Endothelial cell of umbilical vein (primary cell): ENCODE measurements at places on chromosomes 6 and 20. TPM values are rescaled to one million over a fixed set of nuclear protein-coding genes. Genes with fewer than 3 reads are reported as not detected.

- no peaks in the 10 kb centered on the region for H3K27me3 ChIP-seq
- no peak overlapping the region for H3K4me3 ChIP-seq
- no peak for DNase-seq
Measured at GRCh38 chr20:54097236-54097529, 26.8 kb upstream of the BCAS1 start.

GRCh38 chr6:52922161-52922560 lies 12.7 kb upstream of the GSTA3 start:
- no peaks in the 10 kb centered on the region for H3K27me3 ChIP-seq
- no peaks in the 10 kb centered on the region for H3K36me3 ChIP-seq
- no peak overlapping the region for H3K4me3 ChIP-seq
- no peak overlapping the region for H3K27ac ChIP-seq
- DNase-seq = no peak

GRCh38 chr6:153131037-153131981 lies at the start of gene RGS17:
TSS of gene RGS17 (minus strand) at chr6:153131282. CDS start at chr6:153044018, 87,264 bp downstream.
- peak within 1 kb of the TSS; percentile 76 for H3K4me3 ChIP-seq
- H3K27me3 ChIP-seq = peaks cover 15% of the 10 kb centered on the region
- H3K27ac ChIP-seq = peak within 1 kb of the TSS; percentile 8
- no peaks in the 10 kb centered on the region for H3K36me3 ChIP-seq
- H3K4me1 ChIP-seq = peaks cover 14% of the 10 kb centered on the region

Gene RIPPLY2
- 0.53 TPM in 1 of 2 replicates, not detected in the other for total RNA-seq

Gene DCDC2
- not detected in 2 replicates for total RNA-seq

Gene FOXF2
- total RNA-seq = not detected in 2 replicates

DNA sequence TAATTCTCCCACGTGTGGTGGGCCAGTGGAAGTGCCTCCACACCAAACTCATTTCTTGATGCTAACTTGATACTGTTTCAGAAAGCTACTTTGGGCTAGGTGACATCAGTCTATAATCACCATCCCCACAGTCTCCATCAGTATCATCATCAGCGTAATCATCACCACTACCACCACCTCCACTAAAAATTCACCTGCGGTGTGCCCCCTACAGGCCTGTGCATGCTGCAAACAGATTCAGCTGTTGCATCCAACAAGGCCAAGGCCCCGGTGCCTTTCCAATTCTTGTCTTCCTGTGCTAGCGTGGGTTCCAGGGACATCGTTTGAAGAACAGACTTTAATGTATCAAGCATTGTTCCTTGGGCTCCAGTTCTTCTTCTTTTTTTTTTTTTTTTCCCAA lies 201.3 kb upstream of the EXOC2 start:
- H3K4me3 ChIP-seq = no peak overlapping the region
- H3K27ac ChIP-seq = no peak overlapping the region
- no peaks in the 10 kb centered on the region for H3K36me3 ChIP-seq
- no peak for DNase-seq

DNA sequence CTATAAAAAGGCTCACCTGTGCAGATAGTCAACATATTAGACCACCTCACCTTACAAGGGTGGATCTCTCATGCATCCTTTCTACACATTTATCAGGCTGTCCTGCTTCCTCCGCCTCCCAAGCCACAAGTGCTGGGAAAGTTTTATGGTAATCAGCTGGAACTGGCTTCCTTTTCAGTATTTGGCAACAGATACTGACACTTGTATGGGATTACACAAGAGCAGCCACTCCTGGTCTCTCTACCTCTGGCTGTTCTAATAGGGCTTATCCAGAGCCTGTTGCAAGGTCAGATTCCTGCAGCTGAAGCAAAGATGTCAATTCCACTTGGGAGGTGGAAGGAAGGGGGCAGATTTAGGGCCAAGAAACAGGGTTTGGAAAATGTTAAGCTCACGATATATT lies 503 bp upstream of the GPLD1 start:
- H3K27ac ChIP-seq = no peak overlapping the region
- no peak for DNase-seq
- no peaks in the 10 kb centered on the region for H3K27me3 ChIP-seq

- H3K4me1 ChIP-seq = no peaks in the 10 kb centered on the region
- no peak overlapping the region for H3K4me3 ChIP-seq
- no peak overlapping the region for H3K27ac ChIP-seq
- peaks cover 4% of the 10 kb centered on the region for H3K27me3 ChIP-seq
- no peaks in the 10 kb centered on the region for H3K36me3 ChIP-seq
Measured at GRCh38 chr20:14824996-14825395, 487.6 kb upstream of the FLRT3 start.

- no peak overlapping the region for H3K27ac ChIP-seq
- no peaks in the 10 kb centered on the region for H3K27me3 ChIP-seq
- no peaks in the 10 kb centered on the region for H3K36me3 ChIP-seq
- no peak overlapping the region for H3K4me3 ChIP-seq
- no peak for DNase-seq
Measured at GRCh38 chr6:43831191-43831590, 61.2 kb downstream of the VEGFA start.

DNA sequence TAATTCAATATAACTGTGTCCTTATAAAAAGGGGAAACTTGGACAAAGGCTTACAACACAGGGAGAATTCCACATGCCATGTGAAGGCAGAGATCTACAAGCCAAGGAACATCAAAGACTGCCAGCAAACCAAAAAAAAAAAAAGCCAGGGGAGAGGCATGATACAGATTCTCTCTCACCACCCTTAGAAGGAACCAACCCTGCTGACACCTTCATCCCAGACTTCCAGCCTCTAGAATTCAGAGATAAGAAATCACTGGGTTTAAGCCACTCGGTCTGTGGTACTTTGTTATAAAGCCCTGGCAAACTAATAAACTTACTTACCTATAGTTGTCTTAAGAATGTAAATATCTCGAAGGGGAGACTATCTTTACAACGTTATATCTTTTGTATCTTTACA lies 4.4 kb downstream of the SERINC3 start:
- H3K4me1 ChIP-seq = peaks cover 23% of the 10 kb centered on the region
- H3K4me3 ChIP-seq = no peak overlapping the region
- H3K27me3 ChIP-seq = no peaks in the 10 kb centered on the region
- no peak overlapping the region for H3K27ac ChIP-seq
- DNase-seq = no peak
- H3K36me3 ChIP-seq = no peaks in the 10 kb centered on the region

DNA sequence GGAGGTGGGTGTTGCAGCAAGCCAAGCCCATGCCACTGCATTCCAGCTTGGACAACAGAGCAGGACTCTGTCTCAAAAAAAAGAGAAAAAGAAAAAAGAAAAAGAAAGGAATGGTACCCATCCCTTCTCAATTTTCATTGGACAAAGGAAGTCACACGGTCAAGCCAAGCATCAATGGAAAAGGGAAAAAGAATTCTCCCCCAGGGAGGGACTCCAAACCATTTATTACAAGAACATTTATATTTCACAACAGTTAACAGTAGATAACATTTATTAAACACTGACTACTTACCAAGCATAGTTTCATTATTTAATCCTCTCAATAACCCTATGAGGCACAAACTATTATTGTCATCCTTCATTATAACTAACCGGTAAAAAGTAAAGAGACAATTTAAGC lies 6.6 kb upstream of the KIF13A start:
- H3K27me3 ChIP-seq = peaks cover 4% of the 10 kb centered on the region
- no peaks in the 10 kb centered on the region for H3K36me3 ChIP-seq
- no peaks in the 10 kb centered on the region for H3K4me1 ChIP-seq

GRCh38 chr20:12894089-12894488 lies 114.7 kb upstream of the SPTLC3 start:
- H3K4me1 ChIP-seq = no peaks in the 10 kb centered on the region
- no peaks in the 10 kb centered on the region for H3K36me3 ChIP-seq
- no peak for DNase-seq
- no peak overlapping the region for H3K4me3 ChIP-seq
- no peaks in the 10 kb centered on the region for H3K27me3 ChIP-seq

Gene CRISP3
- total RNA-seq = not detected in 2 replicates
